ENCODE measurements at places on chromosomes 5 and 9. TPM values are rescaled to one million over a fixed set of nuclear protein-coding genes. Genes with fewer than 3 reads are reported as not detected.

DNA sequence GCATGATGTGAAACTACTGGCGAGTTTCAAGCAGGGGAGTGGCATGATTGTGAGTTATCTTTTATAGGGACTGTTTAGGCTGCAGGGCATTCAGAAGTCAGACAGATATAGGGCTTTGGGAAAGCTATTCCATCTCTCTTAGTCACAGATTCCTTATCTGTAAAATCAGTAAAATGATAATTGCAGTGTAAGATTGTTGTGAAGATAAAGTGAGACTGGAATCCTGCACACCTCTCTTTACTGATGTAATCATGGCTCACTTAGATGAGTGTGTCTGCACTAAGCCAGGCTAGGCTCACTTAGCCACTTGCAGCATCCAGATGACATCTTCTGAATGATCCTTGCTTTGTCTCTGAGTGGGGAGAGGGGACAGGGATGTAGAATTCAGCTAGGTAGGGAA is 81.8 kb upstream of the MAMDC2 start:
- no peak for DNase-seq

- no peak for DNase-seq
These were observed 281.5 kb downstream of the GADD45G start for GRCh38 chr9:89886281-89886700.

GRCh38 chr9:85185486-85186217 is 516.1 kb downstream of the NTRK2 start:
- DNase-seq, result no peak

Gene IZUMO3
- not detected for total RNA-seq

Gene LRRC14B
- not detected for total RNA-seq

DNA sequence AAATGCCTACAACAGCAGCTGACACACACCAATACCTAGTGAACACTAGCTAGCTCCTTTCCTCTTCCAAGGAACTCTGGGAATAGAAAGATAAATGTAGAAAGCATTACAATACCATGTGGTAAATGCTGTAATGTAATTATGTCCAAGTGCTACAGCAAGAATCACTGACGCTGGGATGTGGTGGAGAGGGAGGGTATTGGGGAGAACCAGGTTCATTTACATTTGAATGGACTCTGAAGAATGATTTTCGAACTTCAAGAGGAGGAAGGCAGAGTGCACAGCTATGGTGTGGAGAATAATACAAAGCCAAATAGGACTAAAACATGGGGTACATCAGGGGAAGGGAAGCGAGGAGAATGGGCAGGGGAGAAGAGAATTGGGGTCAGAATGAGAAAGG is 158.0 kb downstream of the CDK5RAP2 start:
- DNase-seq, result no peak

GRCh38 chr5:64826541-64826940 is 57.8 kb downstream of the CWC27 start:
- DNase-seq, result no peak

DNA sequence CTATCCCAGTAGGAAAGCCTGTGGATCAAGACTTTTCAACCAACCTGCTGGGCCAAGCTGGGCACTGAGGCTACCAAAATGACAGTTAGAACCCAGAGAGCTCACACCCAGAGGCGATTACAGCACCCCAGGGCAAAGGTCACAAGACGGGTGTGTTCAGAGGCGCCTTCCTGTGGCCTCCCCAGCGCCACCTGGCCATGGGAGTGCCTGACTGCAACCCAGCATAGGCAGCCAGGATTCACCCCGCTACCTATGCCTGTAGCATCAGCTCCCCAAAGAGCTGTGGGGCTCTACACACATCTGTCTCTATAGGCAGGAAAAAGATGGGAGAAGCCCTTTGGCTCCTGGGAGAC is 33.5 kb downstream of the PDGFRB start:
- DNase-seq, result no peak

Gene APBA1
- total RNA-seq, result 4.2 TPM

GRCh38 chr5:14463629-14464028 is 118.0 kb upstream of the OTULINL start:
- no peak for DNase-seq

GRCh38 chr5:77568082-77568481 is 70.4 kb downstream of the OTP start:
- no peak for DNase-seq

DNA sequence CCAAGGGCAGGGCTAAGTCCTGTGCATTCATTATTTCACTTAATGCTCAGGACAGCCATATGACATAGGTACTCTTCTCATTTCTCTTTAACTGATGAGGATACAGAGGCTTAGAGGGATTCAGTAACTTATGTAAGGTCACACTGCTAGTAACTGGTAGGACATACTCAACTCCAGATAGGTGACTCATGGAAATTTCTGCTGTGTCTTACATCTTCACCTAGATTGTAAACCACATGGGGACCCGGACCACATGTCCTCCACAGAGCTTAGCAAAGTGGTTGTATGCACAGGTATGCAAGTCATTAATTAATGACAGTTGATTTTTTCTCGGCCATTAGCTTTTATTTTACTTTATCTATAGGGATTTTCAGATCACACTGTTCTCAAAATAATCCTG is 29.3 kb downstream of the SLC1A1 start:
- DNase-seq, result no peak

Gene ANKRD31
- 0.28 TPM for total RNA-seq

Gene PDE8B
- 6.1 TPM for total RNA-seq

Gene RGS7BP
- 0.71 TPM for total RNA-seq

DNA sequence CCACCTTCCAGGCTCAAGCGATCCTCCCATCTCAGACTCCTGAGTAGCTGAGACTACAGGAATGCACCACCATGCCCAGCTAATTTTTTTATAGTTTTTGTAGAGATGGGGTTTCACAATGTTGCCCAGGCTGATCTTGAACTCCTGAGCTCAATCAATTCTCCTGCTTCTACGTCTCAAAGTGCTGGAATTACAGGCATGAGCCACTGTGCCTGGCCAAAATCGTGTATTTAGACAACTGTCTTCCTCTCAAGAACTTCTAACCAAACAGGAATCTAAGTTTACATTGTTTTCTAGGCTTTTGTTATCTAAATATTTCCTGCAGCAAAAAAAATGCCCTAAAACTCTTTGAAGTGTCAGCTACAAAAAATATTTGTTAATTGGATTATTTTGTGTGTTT is 78.8 kb downstream of the NLN start:
- DNase-seq, result no peak

Gene SLC6A19
- not detected for total RNA-seq

Gene ANKRD34B
- not detected for total RNA-seq

DNA sequence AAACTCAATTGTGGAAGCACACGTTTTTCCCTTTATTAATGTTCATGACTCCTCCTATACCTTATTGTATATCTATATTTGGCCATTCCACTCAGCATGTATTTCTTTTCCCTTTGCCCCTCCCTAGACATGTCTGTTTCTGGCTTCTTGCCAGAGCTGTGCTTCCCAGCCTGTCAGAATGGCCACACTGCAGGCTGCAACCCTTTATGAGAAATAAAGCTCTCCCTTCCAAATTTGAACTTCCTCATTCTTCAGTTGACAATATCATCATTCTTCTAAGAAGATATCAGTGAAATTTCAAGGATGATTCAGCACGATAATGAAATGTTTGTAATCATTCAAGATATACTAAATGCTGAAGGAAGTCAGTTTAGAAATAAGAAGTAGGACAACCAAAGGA is 107.6 kb upstream of the PRSS3 start:
- no peak for DNase-seq

Gene LECT2
- not detected for total RNA-seq

Gene NR2F1
- 16.3 TPM for total RNA-seq

DNA sequence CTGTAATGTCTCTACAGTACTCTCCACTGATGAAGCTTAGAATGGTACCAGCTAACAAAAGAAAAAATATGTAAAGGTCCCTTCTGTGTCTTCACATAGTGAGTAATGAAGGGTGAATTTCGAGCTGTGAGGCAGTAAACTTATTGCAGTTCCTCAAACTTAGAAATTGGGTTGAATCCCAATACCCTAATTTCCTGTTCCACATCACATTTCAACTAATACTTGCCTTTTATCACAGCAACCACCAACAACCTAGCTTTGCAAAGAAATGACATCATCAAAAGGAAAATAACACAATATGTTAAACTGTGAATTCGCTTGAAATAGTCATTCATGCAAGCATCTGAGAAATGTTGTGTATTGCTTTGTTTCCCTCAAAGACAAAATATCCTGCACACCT is 9.4 kb upstream of the TNFAIP8 start:
- no peak for DNase-seq

DNA sequence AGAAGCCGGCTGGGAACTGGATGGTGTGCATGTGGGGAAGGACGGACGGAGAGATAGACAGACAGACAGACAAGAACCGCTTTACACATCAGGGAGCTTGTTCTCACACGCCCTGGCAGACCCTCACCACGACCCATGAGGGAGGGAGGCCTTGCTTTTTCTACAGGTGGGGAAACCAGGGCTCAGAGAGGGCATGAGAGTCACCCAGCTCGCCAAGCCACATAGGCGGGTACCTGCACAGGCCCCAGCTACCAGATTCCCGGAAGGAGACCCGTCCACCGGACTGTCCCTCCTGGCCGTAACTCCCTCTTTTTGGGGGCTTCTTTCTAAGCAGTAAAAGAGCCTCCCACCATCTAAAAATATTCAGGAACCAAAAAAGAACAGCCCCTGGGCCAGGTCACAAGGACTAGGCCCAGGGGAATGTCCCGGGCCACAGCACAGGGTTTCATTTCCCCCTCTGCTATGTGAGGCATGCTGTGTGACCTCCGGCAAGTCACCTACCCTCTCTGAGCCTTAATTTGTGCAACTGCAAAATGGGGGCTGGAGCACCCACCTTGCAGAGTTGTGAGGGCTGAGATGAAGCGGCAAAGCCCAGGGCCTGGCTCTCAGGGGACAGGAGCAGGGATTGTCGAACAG is 84.4 kb upstream of the SARDH start:
- DNase-seq, result no peak

GRCh38 chr5:179778591-179778990 is 15.2 kb upstream of the LTC4S start:
- no peak for DNase-seq

- no peak for DNase-seq
These were observed 17.6 kb upstream of the RECK start for GRCh38 chr9:36018891-36019720.

- DNase-seq, result no peak
These were observed 191.0 kb downstream of the ESM1 start for GRCh38 chr5:54794135-54794975.

Gene SV2C
- total RNA-seq, result 0.33 TPM

DNA sequence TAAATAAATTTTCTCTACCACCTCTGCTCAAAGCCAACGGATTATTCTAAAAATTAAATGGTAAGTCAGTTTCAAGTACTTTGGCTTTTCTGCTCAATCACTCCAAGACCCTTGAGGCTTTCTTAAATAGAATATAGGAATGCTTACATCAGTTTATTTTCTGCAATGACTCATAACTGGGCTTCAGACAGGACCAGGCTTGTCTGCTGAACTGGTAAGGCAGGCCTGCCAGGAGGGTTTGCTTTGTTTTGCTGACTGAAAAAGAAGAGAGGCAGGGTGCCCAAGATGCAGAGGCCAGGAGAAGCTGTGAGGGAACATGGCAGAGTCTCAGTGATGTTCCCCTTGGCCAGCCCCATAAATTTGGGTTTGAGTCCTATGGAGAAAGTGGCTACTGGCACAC is 60.3 kb upstream of the EPB41L4A start:
- no peak for DNase-seq

GRCh38 chr9:136931611-136932130 is 12.9 kb downstream of the FBXW5 start:
- no peak for DNase-seq

DNA sequence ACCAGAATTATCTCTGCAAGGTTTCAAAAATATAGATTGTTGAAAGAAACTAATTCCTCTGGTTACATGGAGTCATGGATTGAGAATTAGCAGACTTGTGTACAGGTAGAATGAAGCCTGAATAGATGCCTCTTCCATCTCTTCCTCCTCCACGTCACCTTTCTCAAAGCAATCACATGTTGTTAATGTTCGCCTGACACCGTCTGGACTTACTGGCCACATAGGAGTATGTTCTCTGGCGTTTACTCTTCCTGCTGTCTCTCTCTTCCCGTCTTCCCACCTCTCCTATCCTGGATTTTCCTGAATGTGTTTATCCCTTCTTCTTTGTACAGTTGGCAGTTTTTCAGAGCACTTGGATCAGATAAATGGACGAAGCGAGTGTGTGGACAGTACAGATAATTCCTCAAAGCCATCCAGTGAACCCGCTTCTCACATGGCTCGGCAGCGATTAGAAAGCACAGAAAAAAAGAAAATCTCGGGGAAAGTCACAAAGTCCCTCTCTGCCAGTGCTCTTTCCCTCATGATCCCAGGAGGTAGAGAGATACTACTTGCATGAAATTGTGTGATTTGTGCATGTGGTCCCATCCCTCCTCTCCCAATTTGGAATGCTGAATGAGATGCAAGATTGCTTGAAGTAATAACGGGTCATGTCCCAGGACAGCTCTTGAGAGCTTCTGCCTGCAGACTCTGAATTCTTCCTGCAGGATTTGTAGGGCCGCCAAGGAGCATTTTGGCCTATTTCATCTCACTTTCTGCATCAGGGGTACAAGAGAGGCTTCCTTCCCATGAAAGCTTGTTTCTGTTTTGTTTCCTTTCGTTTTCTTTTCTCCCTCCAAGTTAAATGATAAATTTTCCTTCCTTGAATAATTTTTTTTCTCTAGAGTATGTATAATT is 47.3 kb downstream of the CD180 start:
- DNase-seq, result no peak

Gene JADE2
- total RNA-seq, result 53.8 TPM

- no peak for DNase-seq
These were observed 51.6 kb upstream of the PHYKPL start for GRCh38 chr5:178284093-178284675.

DNA sequence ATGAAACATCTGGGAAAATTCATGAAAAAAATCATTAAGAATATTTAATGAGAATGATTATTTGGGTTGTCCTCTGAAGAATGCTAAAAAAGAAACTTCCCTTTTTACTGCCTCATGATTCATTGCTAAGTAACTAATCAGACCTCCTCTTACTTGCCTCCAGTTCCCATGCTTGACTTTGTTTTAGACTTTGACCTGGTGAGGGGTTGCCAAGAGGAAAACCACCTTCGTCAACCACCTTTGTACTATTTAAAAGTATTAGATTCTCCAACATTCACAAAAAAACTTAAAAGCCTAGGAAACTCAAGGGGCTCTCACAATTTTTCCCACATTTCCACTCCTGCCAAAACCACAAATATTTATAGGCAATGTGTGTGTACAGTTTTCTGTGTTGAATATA is 115.2 kb upstream of the ST8SIA4 start:
- no peak for DNase-seq

Gene FGD3
- 4.6 TPM for total RNA-seq
